ENCODE measurements at places on chromosomes 13 and 19.

GRCh38 chr13:78787190-78787589 lies 128.2 kb upstream of the OBI1 start:
- DNase-seq = no peak

GRCh38 chr13:112056284-112056727 lies 10.6 kb upstream of the SOX1 start:
- no peak for DNase-seq

- no peak for DNase-seq
Observed at GRCh38 chr13:108069521-108070210, 145.7 kb downstream of the LIG4 start.

- peak; percentile 11 for DNase-seq
Observed at GRCh38 chr19:48568345-48568886, 16.4 kb downstream of the SULT2B1 start.

- DNase-seq = no peak
Observed at GRCh38 chr13:79541426-79542049, 60.6 kb downstream of the NDFIP2 start.

DNA sequence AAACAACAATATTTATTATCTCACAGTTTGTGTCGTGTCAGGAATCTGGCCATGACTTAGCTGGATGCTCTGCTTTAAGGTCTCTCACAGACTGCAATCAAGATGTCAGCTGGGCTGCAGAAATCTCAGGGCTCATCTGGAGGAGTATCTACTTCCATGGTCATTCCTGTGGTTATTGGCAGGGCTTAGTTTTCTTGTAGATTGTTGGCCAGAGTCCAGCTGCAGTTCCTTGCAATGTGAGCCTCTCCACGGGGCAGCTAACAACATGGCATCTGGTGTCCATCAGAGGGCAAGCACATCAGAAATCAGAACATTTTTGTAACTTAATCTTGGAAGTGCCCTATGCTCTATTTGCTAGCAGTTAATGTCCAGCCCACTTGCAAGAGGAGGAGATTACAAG lies 45.7 kb upstream of the TDRD3 start:
- no peak for DNase-seq

DNA sequence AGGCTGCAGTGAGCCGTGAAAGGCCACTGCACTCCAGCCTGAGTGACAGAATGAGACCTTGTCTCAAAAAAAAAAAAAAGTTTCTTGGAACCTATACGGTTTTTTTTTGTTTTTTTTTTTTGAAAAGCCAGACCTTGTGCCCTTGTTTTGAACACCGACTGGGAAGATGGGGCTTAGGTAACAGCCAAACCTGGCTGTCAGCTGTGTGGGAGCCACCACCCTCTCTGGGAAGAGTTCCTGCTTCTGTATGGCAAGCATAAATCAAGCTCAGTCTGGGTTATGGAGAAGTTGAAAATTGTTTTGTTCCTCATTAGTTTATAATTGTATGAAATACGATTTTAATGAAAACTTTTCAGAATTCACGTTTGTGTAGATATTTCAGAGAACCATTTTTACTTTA lies 39.5 kb downstream of the MPHOSPH8 start:
- no peak for DNase-seq

GRCh38 chr13:48297131-48297786 lies 6.3 kb upstream of the RB1 start:
- no peak for DNase-seq

DNA sequence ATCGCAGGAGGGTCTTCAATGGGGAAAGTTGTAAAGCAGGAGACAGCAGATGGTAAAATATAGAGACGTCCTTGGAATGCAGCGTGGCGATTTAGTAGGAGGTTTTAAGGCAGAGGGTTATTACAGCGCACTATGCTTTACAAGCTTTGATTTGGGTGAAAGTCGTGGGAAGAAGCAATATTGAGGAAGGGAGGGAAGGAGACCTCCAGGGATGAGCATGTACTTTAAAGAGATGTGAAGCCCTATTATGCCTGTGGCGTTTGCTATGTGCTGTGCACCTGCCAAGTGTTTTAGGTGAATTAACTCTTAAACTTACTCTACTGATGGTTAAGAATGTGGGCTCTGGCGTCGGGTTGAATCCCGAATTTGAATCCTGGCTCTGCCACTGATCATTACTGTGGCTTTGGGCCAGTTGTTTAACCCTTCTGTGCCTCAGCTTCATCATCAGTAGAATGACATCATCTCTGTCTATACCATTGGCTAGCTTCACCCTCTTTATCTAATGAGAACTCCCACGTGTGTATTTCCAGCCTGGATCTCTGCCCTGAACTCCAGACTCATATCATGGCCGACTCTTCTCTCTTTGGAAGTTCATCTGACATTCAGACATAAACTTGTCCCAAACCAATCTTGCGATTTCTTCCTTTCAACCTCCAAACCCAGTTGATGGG lies 583 bp downstream of the CCDC61 start:
- DNase-seq = no peak

DNA sequence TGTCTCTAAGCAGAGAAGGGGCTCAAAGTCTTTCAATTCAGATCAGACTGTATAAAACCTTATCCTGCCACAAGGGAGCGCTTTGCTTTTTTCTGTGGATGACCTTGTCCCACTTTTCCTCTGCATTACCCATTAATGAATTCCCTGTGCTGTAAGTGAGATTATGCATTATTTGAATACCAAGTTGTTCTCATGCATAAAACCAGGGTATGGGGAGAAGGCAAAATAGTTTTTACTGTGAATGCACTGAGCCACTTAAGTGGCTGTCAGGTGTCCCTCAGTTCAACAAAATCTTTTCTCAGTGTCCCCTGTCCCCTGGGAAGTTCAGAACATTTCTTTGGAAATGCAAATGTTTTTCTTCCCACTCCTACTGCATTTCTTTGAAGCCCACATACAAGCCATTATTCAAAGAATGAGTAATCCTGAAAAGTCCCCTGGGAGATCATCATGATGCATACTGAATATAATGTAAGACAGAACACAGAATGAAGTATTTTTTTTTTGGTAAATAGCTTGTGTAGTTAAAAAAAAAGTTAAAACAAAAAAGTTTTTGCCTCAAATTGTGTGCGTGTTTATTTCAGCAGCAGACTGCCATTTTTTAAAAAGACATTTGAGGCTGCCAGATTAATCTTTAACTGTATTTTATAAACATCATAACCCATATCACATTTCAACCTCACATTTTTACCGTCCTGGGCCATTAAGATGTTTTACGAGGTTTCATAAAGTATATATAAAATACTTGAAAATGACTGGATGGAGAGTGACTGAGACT lies 506.7 kb upstream of the PCDH9 start:
- DNase-seq = no peak

DNA sequence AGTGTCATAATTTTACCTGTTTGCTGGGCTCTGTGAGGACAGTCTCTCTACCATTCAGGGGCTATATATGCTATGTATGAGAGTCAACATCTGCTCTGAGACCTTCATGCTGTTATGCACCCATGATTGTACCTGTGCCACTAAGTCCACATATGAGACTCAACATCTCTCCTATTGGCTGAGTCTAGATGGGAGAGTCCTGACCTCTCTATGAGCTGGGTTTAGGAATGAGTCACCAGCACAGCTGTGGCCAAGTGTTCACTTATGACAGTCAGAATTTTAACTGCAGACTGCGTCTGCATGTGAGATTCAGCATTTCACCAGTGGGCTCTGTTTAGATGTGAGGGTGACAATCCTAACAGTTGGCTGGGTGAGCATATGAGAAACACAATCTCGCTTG lies 49.5 kb downstream of the ZNF729 start:
- DNase-seq = no peak

All from stimulated activated CD4-positive, alpha-beta T cell treated with anti-CD3 and anti-CD28 coated beads, Interleukin-1b, Interleukin-23, amount 100 ng/mL, for 48 hours (primary cell).